ENCODE measurements at places on chromosomes 7 and 10.

DNA sequence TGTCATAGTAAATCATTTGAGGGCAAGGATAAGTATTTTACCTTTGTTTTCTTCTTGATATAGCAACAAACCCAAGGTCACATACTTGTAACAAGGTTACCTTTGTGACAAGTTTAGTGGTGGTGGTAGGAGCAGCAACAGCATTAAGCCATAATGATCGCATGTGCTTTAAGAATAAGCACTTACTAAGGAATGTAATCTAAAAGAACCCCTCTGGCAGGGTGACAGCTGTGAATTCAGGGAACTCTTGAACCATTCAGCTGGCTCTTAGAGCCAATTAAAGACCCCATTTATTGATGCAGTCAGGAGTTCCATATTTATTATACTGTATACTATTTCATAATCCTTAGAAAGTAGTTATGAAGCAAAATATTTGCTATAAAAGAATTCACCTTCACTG is 370.8 kb downstream of the EXOC4 start:
- DNase-seq: no peak

DNA sequence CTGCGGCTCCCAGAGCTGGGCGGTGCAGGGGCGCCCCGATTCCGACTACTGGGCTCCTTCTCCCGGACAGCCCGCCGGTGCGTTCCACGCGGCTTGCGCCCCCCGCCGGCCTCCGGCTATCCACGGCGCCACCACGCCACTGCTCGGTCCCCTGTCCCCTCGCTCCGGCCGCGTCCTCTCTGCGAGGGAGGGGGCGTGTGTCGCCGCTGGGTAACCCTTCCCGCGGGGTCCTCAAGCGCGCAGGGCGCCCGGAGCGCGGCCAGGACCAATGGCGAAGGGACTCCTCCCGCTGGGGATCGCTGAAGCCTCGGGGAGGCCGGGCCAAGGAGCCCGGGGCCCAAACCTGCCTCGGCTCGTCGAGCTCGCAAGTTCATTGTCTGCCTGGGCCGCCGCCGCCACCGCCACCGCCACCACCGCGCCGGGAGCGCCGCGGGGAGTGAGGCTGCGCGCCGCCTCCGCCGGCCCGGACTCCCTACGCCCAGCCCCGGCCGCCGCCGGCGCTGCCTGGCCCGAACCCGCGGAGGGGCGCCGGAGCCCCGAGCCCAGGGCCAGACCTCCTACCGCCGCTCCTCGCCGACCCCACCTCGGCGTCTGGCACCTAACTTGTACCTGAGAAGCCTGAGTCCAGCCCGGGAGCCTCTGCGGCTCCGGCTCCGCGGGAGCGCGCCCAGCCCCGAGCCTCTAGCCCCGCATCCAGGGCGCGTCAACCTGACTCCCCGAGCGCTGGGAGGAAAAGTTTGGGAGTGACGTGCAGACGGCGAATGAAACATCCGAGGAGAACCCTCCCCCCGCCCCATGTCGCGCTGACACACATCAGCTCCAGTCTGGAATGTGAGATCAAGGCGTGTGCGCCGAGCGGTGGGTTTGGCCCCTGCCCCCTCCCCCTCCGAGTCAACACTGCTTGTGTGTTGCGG is at the start of gene CHST15:
Gene CHST15 (minus strand): TSS at position 739 of the 914 bp plus-strand sequence. CDS start 47,386 bp downstream, outside the sequence.
- DNase-seq: peak; percentile 76

DNA sequence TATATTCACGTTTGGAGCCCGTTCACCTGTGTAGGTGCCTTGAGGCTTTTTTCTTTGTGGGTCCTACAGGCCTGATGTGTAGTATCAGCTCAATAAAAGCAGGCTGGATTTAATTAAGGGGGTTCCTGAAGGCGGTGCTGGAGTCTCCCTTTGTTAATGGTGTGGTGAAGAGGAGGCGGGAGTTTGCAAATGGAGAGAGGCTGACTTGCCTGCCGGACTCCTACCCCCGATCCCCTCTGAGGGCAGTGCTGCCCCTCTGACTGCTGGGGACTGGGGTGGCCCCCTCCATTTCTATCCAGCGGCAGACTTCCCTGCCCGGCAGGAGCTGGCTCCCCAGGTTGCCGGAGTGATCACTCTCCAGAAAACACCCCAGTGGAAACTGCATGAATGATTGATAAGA is 45.1 kb downstream of the ZMIZ1 start:
- DNase-seq: no peak

- no peak for DNase-seq
These were observed 224.4 kb downstream of the MAD1L1 start for GRCh38 chr7:2008101-2008935.

GRCh38 chr7:100483722-100484672 is at the start of gene NYAP1:
TSS of gene NYAP1 (plus strand) at chr7:100483927. CDS start at chr7:100485312, 1,385 bp downstream.
- DNase-seq: peak; percentile 93

GRCh38 chr7:157576415-157576814 is 239.6 kb downstream of the DNAJB6 start:
- no peak for DNase-seq

- no peak for DNase-seq
These were observed 1.4 kb downstream of the SKIDA1 start for GRCh38 chr10:21524131-21524525.

- DNase-seq: no peak
These were observed 95.8 kb upstream of the CREB5 start for GRCh38 chr7:28316489-28316888.

GRCh38 chr10:43218206-43218950 is 48.5 kb downstream of the RASGEF1A start:
- no peak for DNase-seq

- peak; percentile 16 for DNase-seq
These were observed 48.6 kb upstream of the SLIT1 start for GRCh38 chr10:97234400-97234799.

GRCh38 chr7:9488555-9488954 is 1055.1 kb downstream of the NXPH1 start:
- no peak for DNase-seq

GRCh38 chr10:129936923-129937300 is 27.2 kb downstream of the EBF3 start:
- no peak for DNase-seq

DNA sequence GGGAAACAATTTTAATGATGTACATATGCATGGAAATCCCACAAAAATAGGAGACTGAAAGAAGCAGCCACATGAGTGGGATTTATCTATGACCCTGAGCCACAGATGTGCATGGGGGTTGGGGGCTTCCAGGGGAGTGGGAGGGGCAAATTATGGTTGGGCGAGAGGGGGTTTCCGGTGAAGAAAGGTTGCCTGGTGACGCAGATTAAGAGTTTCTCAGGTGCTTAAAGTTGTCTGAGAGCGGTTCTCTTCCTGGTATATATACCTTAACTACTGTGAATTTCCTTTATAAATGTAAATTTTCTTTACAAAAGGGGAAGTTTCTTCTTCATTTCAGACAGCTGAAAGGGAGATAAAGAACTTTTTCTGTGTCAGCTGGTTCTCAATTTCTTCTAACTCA is 273.6 kb upstream of the PITRM1 start:
- DNase-seq: no peak

GRCh38 chr7:121966276-121966934 is 93.4 kb downstream of the PTPRZ1 start:
- no peak for DNase-seq

GRCh38 chr7:78018641-78019446 is 220.3 kb downstream of the PHTF2 start:
- peak; percentile 16 for DNase-seq

DNA sequence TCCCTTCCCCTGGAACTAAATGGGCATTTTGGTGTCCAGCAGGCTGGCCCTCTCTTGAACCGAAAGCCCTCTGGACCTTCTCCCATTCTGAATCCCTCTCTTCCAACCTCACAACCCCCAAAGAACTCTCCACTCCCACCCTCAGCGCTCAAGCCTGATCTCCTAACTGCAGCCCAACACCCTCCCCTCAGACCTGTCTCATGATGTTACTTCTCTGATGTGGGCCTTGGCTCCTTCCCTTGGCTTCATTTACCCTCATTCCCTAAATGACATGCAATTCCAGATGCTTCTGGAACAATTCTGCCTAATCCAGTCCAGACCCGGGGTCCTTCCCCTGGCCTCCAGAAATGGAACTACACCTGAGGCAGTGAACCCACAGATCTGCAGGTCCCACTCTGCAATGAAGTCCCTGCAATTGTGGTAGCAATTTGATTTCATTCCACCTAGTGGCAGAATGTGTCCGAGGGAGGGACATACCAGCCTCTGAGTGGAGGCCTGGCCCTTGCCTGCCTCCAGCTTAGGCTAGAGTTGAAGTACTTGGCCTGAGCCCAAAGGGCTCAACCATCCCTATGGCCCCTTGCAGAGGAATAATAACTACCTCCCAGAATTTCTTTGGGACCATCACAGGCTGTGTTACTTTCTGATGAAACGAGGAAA is 4.1 kb upstream of the CEP41 start:
- no peak for DNase-seq

DNA sequence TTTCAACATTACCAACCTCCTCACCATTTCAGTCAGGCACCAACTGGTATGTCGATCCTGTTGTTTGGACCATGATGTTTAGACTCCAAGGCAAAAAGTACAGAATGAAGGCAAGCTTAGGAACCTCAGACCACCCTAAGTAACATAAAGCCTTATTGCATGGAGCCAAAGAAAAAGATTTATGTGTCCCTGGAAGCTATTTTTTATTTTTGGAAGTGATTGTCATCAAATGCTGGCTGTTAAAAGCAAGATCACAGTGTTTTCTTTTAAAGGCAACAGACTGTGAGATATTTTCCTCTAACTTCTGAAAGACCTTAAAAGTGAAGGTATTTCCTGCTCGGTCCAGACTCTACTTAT is 8.2 kb downstream of the ASB15 start:
- no peak for DNase-seq

- no peak for DNase-seq
These were observed 34.8 kb downstream of the TRDMT1 start for GRCh38 chr10:17166699-17167098.

GRCh38 chr7:66355756-66356155 is 150.6 kb downstream of the TPST1 start:
- DNase-seq: no peak

DNA sequence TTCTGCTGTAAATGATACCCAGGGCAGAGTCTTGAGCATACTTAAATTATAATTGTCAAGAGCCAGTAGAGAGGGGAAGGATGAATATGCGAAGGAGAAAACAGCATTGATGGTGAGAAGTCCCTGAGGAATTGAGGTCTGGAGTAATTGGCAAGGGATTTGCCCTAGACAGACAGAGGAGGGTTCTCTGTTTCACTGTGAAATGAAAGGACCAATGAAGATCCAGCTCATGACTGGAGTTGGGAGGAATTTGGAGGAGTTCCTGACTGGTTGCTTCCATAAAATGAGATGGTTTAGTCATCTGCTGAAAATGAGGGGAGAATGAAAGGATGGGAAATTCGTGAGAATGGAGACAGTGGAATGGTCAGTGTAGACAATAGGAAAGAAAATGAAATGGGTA is 6.8 kb downstream of the PRPF18 start:
- DNase-seq: no peak

- no peak for DNase-seq
These were observed 21.5 kb downstream of the AKR1C8 start for GRCh38 chr10:5163487-5163886.

DNA sequence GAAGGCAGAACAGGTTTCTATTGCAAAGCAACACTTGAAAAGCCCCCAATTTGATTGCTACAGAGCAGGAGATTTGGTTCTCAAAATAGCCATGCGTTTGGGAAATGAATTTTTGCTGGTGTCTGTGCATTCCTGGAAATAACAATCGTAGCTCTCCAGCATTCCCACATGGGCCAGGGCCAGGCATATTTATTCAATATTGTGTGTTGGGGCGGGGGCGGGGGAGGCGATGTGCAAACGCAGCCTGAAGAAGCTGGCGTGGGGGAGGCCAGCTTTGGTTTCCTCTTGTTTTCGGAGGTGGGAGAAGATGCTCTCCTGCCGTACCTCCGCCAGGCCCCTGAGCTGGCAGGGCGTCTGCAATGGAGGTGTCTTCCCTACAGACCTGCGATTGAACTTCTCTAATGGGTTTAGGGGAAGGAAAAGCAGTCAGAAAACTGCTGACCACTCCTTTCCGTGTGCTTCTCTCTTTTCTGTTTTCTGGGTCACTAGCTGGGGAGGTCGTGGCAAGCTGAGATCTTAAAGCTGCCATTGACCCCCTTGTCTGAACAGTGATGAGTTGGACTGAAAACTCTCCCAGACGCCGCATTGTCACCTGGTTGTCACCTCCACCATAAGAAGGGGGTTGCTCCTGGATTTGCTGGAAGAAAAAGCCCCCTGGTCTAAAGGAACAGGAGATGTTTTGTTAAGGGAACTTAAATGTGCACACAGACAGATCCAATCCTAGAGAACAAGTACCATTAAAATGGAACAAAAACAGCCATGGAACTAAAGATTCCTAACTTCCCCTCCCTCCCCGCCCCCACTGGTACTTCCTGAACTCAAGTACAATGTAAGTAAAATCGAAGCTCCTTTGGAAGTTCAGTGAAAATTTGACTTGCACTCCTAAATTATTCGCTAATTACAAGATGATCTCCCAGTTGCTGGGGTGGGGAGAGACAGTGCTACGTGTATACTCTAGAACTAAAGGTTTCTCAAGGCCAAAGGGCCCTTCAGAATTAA is 56.4 kb upstream of the HABP2 start:
- DNase-seq: no peak

GRCh38 chr10:77798940-77799339 is 127.6 kb downstream of the DLG5 start:
- no peak for DNase-seq

DNA sequence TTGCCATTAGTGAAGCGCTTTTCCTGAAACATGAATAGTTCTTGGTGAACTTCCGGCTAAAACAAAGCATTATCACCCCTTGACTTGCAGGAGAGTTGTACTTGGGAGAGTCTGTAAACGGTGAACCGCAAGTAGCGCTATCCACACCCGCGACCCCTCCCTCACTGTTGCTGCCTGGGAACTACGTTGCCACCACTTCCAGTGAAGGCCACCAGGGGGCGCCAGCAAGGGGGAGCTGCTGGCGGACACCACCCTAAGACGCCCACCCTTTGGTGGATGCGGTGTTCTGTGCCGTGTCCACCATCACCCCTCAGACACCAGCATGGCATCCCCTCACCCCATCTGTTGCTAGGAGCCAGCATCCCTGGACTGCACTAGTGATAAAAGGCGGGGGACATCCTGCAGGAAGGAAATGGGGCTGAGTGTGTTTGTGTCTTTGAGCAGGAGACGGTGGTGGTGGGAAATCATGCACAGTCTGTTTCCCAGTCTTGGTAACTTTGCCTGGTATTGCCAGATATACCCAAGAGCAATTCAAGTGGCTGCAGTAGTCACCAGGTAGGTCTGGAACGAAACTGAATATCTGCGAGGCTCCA is 298.2 kb downstream of the FRMD4A start:
- DNase-seq: no peak

- DNase-seq: no peak
These were observed 290 bp downstream of the MALRD1 start for GRCh38 chr10:19048891-19049290.

- no peak for DNase-seq
These were observed 5.7 kb downstream of the PLCE1 start for GRCh38 chr10:93999401-93999851.

DNA sequence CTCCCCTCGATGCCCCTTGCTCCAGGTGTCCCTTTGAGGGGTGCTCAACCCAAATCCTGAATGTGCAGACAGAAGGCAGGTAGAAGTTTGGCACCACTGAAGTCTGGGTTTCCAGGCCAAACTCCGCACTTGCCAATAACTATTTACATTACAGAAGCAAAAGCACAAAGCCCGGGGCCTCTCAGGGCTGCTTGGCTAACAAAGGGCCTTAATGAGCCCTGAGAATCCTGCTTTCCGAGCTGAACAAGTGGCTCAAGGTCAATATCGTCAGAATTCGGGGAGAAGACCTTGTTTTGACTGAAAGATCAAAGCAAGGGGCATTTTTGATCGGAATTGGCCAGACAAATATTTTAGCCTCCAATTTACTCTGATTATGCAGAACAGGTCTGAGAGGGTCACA is 189.9 kb downstream of the HERPUD2 start:
- no peak for DNase-seq

- no peak for DNase-seq
These were observed 23.5 kb downstream of the NACAD start for GRCh38 chr7:45065031-45065995.
